ENCODE measurements at places on chromosomes 12 and 14. TPM values are rescaled to one million over a fixed set of nuclear protein-coding genes. Genes with fewer than 3 reads are reported as not detected.

LRRIQ1 gene
- total RNA-seq = 0.44 TPM

PNP gene
- total RNA-seq = 13.4 TPM

RASSF9 gene
- total RNA-seq = 0.87 TPM

ERP27 gene
- not detected for total RNA-seq

HELB gene
- 6.0 TPM for total RNA-seq

LRIG3 gene
- total RNA-seq = 211 TPM

Data from smooth muscle cell of trachea (primary cell).